NCI-H1694 (cell line): ENCODE measurements at places on chromosomes 4 and X.
A peak's percentile ranks its signal among the peaks of the same experiment; 100 is the strongest.

DNA sequence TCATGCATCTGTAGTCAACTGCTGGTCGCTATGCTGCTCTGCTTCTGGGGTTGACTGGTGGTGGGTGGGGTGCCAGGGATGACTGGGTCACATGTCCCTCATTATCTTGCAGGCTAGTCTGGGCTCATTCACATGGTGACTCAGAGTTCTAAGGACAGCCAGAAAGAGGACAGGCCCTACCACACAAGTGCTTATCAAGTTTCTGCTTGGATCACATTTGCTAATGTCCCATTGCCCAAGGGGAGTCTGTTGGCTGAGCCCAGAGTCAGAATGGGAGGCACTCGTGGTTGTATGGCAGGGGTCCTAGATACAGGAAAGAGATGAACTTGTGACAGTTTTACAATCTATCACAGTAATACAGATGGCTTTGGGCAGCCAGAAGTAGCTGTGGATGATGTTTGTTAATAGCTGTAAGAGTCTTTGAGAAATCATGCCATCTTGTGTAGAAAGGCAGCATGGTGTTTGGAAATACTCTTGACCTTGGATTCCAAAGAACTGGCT, 221.3 kb downstream of the GPAT3 start:
- no peak for DNase-seq

GRCh38 chr4:85475631-85476233, 782 bp downstream of the ARHGAP24 start:
- no peak for DNase-seq

DNA sequence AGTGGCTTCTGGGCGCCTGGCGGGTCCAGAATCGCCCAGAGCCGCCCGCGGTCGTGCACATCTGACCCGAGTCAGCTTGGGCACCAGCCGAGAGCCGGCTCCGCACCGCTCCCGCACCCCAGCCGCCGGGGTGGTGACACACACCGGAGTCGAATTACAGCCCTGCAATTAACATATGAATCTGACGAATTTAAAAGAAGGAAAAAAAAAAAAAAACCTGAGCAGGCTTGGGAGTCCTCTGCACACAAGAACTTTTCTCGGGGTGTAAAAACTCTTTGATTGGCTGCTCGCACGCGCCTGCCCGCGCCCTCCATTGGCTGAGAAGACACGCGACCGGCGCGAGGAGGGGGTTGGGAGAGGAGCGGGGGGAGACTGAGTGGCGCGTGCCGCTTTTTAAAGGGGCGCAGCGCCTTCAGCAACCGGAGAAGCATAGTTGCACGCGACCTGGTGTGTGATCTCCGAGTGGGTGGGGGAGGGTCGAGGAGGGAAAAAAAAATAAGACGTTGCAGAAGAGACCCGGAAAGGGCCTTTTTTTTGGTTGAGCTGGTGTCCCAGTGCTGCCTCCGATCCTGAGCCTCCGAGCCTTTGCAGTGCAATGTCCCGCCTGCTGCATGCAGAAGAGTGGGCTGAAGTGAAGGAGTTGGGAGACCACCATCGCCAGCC, at the start of gene ATOH1:
Gene ATOH1 (plus strand): TSS at position 422 of the 663 bp plus-strand sequence. CDS start 174 bp downstream, at position 596.
- DNase-seq, result no peak

DNA sequence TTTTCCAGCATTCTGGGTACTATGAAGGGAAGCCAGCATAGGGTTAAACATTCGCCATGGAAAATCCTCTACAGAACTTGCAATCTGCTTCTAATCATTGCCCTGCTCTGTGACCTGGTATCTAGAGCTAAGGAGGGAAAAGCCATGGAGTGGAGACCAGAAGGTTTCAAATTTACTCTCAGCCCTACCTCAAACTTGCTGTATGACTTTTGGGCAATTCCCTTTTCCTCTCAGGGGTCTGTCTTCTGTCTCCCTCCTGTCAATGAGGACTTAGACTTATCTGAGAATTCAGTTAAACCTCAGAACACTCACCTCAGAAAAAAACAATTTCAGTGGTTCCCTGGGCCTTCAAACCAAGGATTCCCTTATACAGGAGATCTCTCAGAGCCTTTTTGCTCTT, 29.1 kb downstream of the ARHGEF9 start:
- no peak for DNase-seq

DNA sequence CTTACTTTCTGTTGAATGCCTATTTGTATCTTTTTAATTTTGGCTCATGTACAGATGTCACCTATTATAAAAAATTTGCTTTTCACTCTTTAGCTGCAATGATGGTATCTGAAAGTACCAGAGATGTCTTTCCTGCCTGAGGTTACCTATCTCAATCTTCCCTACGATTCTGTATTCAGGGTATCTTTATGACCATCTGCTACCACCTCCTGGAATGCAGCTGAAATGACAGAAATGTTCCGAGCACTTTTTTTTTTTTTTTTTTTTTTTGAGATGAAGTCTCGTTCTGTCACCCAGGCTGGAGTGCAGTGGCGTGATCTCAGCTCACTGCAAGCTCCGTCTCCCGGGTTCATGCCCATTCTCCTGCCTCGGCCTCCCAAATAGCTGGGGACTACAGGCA, 136.4 kb downstream of the REPS2 start:
- DNase-seq, result peak; percentile 4

DNA sequence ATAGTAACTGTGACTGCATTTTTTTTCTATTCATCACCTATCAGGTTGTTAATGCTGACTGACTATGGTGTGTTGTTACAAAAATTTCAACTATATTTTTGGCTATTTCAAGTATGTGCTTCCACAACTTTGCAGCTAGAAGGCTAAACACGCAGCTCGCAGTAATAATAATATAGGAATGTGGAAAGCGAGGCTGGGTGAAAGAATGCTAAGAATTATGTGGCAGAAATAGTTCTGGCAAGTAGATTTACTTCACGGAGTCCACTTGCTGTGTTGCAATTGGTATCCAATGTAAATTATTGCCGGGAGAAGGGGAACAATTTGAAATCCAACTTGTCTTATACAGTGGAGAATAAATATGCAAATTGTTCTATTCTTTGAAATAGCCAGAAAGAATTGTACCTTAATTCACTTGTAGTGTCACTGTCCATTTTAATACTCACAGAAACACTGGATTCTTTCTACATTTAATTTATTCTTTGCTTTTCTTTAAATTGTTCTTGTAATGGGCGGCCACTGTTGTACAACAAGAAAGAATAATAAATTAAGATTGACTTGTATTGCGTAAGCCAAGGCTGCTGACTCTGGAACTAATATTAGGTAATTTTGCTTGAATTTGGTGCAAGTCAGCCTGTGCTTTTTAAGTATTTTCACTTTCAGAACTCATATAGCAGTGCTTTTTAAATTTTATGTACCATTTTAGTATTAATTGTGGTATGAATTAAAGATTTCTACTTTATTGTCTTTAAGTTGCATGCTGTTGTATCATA, 154.9 kb downstream of the FRMPD4 start:
- no peak for DNase-seq

GRCh38 chrX:30935985-30936384, 46.9 kb upstream of the TAB3 start:
- no peak for DNase-seq

GRCh38 chr4:184955116-184955515, 63.2 kb upstream of the HELT start:
- no peak for DNase-seq

DNA sequence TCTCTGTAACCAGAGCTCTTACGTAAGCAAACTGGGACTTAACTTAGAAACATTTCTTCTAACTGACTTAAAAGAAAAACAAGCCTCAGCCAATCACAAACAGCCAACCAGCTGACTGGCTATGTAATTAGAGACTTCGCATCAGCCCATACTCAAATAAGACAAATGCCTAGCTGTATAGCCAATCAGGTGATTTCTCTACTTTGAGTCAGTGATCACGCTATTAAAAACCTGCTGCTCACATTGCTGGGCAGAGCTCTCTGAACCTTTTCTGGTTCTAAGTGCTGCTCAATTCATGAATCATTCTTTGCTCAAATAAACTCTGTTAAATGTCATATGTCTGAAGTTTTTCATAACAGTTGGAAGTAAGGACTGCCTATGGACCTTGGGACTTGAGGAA, 9.9 kb upstream of the SMIM10L2A start:
- DNase-seq, result no peak

DNA sequence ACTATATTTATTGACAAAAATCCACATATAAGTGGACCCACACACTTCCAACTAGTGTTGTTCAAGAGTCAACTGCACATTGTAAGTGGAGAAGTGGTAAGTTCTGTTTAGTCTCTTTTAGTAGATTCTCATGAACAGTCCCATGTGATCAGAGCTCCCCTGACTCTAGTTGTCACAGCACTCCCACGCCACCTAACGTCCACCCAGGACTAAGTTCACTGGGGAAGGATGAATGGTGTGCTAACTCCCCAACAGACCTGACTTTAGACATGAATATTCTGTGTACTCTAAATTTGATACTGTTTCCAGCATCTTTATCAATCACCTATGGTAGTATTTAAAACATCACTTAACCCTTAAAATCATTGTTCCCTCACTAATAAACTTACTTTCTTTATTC, 59.8 kb downstream of the PACRGL start:
- no peak for DNase-seq

- no peak for DNase-seq
Measured at GRCh38 chr4:122783301-122784215, 43.1 kb upstream of the FGF2 start.

DNA sequence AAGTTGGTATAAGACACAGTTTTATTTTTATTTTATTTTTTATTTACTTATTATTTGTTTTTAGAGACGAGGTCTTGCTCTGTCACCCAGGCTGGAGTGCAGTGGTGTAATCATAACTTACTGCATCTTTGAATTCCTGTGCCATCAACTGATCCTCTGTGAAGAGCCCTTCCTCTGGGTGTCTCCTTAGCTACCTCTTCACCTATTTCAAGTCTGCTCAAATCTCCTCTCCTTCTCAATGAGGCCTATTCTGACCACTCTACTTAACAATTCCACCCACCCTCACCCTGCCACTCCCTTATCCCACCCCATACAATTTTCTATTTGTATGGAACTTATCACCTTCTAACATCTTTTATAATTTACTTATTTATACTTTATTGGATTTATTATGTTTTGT, 183.4 kb downstream of the PPP3CA start:
- DNase-seq, result no peak

DNA sequence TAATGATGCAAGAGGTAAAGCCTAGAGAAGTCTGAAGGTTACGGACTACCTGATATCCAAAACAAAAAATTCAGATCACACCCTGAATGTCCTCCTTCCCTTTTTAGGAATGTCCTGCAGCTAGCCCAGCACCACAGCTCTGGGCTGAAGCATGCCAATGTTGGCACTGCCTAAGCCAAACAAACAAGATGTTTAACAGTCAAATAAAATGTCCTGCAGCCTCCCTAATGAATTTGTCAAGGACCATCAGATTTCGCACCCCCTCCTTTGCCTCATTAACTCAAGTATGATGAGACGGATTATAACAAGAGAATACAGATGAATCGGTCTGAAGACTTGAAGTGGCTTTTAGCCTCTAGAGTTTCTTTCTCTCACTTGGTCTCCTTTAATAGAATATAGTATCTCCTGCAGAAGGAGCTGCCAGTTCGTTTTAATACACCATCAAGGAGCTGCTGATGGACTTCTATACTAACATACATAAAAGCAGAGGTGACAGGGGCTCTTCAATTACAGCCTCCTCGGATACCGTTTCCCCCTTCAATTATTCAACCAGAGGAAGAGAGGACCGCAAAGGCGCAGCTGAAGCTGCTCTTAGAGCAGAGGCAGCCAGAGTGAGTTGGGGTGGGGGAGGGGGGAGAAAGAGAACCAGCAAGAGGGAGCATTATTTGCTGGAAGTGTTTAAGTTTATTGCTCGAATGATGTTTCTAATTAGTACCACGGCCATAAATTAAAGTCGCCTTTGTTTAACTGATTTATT, 3.0 kb upstream of the MAB21L2 start:
- no peak for DNase-seq

- no peak for DNase-seq
Measured at GRCh38 chr4:185546335-185546734, 11.0 kb upstream of the PDLIM3 start.

DNA sequence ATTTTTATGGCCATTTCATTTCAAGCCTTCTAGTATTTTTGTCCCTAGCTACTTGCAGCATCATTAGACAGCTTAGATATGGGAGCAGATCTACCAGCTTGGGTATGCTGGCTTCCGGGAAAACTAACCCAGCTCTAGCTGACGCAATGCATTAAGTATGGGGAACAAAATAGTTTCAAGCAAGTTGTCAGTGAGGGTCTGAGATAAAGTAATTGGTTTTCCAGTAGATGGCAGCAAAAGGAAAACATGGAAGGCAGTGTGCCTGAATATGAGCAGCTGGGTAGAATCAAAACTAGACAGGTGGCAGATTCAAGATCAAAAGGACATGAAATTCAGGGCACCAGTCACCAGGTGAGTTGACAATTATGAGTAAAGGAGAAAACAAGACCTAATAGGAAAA, 340.9 kb upstream of the CTSO start:
- DNase-seq, result peak; percentile 4

DNA sequence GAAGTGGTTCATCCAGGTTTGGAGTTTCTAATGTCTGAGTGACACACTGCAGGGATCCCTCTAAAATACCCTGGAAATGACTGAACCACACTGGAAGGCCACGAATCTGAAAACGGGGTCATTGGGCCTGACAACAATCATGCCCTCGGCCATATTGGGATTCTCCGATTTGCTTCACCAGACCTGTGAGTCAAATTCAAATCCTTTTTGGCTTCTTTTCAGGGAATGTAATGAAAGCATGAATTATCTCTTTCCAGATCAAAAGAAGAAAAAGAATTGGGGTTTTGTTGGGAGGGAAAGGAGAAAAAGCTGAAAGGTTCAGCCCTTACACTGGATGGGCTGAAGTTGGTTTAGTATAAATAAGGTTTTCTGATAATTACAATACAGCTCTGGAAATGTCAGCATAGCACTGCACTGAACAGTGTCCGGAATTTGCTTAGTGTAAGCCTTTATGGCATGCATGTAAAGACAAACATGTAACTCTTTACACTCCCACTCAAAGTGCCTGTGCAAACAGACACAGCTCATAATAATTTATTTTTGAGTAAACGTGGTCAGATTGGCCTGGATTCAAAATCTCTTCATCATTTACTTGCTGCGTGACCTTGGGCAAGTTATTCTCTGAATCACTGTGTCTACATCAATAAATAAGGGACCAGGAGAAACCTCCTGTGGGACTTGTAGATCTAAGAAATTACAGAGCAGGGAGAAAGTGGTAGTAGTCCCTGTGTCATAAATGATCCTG, 21.4 kb downstream of the CT47C1 start:
- DNase-seq, result no peak

- no peak for DNase-seq
Measured at GRCh38 chr4:147546349-147546748, 65.5 kb downstream of the EDNRA start.

GRCh38 chr4:140070973-140071372, 83.0 kb downstream of the MAML3 start:
- no peak for DNase-seq

DNA sequence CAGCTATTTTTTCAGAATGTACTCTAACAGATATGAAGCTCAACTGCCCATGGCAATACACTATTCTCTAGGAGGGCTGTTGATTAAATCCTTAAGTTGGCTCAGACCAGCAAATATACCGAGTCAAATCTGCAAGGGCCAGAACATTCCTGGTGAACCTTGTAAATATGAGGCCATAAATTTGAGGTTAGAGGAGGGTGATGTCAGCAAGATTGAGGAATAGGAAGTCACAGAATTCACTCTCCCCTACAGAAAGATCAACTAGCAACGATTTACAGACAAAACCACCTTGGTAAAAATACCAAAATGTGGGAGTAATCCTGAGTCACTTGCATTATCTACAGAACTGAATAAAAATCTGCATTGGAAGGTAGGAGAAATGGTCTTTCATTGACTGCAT, 399.3 kb downstream of the GPM6A start:
- no peak for DNase-seq

GRCh38 chr4:89222170-89222569, 85.4 kb downstream of the GPRIN3 start:
- DNase-seq, result no peak
